ENCODE measurements at places on chromosomes 6 and 20. TPM values are rescaled to one million over a fixed set of nuclear protein-coding genes. Genes with fewer than 3 reads are reported as not detected.

- no peak overlapping the region for H3K4me3 ChIP-seq
- no peaks in the 10 kb centered on the region for H3K27me3 ChIP-seq
- no peaks in the 10 kb centered on the region for H3K36me3 ChIP-seq
- peaks cover 9% of the 10 kb centered on the region for H3K4me1 ChIP-seq
Observed at GRCh38 chr6:154412106-154412820, 55.7 kb upstream of the IPCEF1 start.

The HLA-DRA gene
- total RNA-seq: 1.7 TPM

The LGSN gene
- total RNA-seq: not detected

The CCN2 gene
- total RNA-seq: 155 TPM

DNA sequence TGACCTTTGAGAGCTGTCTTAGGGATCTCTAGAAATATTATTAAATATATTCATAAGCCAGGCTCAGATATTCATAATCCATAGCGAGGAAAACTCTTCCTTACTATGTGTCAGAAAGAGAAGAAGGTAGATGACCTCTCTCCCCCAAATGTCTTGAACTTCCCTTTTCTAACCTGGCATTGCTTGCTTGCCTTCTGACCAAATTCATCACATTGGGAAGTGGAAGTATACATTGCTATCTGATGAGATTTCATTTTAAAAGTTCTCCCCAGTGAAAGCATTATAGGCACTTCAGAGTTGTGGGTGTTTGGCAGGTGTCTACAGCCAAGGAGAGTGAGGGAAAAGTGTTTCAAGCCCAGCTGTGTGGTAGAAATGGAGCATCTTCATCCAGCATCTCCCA lies 197.3 kb downstream of the ZFAND3 start:
- H3K4me1 ChIP-seq: no peaks in the 10 kb centered on the region
- H3K4me3 ChIP-seq: no peak overlapping the region
- no peaks in the 10 kb centered on the region for H3K27me3 ChIP-seq
- no peak overlapping the region for H3K27ac ChIP-seq
